ENCODE measurements at places on chromosomes 3 and 15. TPM values are rescaled to one million over a fixed set of nuclear protein-coding genes. Genes with fewer than 3 reads are reported as not detected.

The DZIP1L gene
- polyA plus RNA-seq, result 12.7 TPM

The GOLGA8J gene
- polyA plus RNA-seq, result not detected

The EPB42 gene
- polyA plus RNA-seq, result not detected

The SLC2A2 gene
- polyA plus RNA-seq, result not detected

The MYL3 gene
- 1.0 TPM for polyA plus RNA-seq

DNA sequence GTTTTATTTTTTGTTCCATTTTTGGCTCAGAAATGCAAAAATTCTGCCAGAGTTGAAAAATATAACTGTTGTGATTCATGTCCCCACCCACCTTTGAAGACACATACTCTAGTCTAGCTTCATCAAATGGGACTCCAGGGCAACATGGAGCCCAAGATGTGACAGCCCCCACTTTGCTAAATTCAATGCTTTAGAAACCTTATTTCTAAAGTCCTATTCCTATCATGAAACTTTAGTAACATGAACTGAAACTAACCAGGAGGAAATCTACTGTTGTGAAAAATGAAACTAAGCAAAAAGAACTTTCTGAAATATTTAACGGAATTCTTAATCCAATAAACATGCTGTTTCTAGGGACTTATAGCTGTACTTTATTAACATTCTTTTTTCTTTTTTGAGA is 20.3 kb downstream of the UBP1 start:
- no peak for DNase-seq

DNA sequence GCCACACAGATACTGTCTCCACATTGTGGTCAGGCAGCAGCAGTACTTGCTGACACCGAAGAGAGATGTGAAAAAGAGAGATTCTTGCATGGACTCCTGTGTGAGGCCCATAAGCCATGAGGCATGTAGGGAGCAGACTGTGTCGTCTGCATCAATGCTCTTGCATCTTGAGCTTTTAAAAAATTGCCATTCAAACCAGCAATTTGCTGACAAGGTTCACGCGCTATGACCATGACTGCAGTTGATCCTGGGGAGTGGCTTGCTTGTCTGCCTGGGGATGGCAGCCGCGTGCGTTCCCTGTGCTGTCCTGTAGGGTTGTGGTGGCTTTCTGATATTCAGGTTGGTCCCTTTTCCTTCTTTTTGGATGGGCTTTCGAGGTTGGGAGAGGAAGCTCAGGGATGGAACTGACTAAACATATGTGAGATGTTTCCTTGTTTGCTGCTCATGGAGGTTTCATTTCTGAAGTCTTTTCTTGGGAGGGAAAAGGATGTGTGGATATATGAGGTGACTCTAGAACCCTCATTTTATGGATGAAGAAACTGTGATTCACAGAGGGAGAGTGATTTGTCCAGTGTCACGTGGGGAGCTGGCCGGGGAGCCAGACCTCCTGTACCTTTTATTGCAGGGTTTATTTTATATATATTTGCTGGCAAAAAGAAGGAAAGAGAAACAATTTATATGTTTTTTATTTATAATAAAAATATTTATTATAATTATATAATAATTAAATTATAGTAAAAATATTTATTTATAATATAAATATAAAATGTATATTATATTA is 48.6 kb downstream of the LPP start:
- DNase-seq, result no peak

DNA sequence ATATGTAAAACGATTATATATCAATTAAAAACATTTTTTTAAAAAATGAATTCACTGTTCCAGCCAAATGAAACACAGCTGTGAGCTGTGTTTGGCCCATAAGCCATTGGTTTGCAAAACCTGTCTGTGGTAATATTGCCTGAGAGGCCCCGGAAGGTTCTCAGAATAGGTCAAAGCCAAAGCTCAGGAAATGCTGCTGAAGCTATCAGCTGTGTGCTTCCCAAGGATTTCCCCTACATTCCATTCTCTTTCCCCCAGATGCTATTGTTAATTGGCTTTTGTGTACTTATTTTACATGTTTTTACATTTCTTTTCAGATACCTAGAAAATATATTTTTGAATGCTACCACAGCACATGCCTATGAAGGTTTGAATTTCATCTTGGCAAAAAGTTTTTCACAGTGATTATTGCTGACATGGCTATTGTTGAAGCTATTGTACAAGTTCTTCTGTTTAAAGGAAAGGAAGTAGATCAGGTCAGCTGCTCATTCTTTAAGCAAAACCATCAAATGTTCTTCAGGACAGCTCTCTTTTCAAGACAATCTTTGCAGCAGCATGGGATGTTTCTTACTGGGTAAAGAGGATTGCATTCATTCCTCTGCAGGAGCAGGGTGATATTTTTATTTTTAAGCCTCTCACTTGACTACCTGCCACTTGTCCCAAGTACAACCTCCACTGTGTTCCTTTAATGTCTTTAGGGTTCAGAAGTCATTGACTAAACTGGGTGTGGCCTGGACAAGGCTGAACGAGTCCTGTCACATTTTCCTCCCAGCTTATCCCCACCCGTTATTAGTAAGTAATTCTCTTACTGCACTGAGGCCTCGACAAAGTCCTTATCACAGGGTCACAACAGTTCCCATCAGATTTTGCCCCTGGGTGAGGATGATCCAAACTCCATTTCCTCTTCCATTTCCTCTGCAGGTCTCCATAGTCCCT is 26.3 kb upstream of the BNC1 start:
- DNase-seq, result no peak

The FBXL2 gene
- polyA plus RNA-seq, result 19.1 TPM

The SLC7A14 gene
- 0.63 TPM for polyA plus RNA-seq

DNA sequence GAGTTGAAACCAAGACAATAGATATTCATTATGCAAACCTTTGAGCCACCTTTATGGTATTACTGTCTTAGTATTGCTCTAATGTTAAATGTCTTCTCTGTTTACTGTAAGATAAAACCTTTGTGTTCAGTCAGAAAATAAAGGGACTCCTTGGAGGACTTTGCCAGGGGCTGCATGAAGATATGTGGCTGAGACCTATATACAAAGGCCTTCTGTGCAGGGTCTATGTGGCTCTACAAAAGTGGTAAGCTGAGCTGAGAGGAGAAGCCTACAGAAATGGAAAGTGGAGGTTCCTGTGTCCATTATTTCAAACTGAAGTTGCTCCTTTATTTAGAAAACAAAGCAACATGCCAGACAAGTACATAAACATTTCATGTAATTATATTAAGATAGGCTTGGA is 131.5 kb downstream of the FNDC3B start:
- DNase-seq, result no peak

The WNT5A gene
- polyA plus RNA-seq, result 627 TPM
